ENCODE measurements at places on chromosomes 1 and 21. TPM values are rescaled to one million over a fixed set of nuclear protein-coding genes. Genes with fewer than 3 reads are reported as not detected.

Gene HCRTR1
- not detected for total RNA-seq

Gene CRP
- not detected for total RNA-seq

Gene C1orf210
- 34.3 TPM for total RNA-seq

Gene TTC39A
- total RNA-seq: 26.0 TPM

Gene NPHS2
- not detected for total RNA-seq

Gene CIART
- total RNA-seq: 1.9 TPM

Gene CD1D
- total RNA-seq: not detected

Gene SYTL1
- total RNA-seq: 15.5 TPM

Gene LCE1D
- not detected for total RNA-seq

Gene AQP10
- total RNA-seq: 0.96 TPM

Gene DHRS3
- 176 TPM for total RNA-seq

Gene CFAP45
- total RNA-seq: 1.0 TPM

Gene CD1B
- total RNA-seq: not detected

Gene CDK18
- total RNA-seq: 23.9 TPM

Gene S100A5
- not detected for total RNA-seq

Gene KCNE2
- total RNA-seq: 0.55 TPM

Gene TAF1A
- 19.7 TPM for total RNA-seq

Gene FCRL3
- not detected for total RNA-seq

Gene SPRR1B
- not detected for total RNA-seq

Gene FAM229A
- 17.3 TPM for total RNA-seq

Gene SERINC2
- 65.7 TPM for total RNA-seq

Measured in progenitor cell of endocrine pancreas (in vitro differentiated cells).